ENCODE measurements at places on chromosomes 4 and X.

- DNase-seq, result no peak
These were observed 31.8 kb downstream of the PROM1 start for GRCh38 chr4:16051980-16052379.

DNA sequence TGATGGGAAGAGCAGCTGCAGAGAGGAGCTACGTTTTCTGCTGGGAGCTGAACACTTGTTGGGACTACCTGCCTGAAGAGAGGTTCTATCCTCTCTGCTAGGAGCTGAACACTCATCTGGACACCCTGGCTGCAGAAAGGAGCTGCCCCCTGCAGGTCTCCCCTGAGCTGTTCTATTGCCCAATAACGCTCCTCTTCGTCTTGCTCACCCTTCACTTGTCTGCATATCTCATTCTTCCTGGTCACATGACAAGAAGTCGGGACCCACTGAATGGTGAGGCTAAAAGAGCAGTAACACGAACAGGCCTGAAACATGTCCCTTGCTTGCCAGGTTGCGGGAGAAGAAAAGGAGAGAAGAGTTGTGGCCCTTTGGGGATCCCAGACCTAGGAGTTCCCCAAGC lies 27.8 kb downstream of the NAA11 start:
- no peak for DNase-seq

GRCh38 chrX:68685685-68686084 lies 38.2 kb downstream of the STARD8 start:
- no peak for DNase-seq

DNA sequence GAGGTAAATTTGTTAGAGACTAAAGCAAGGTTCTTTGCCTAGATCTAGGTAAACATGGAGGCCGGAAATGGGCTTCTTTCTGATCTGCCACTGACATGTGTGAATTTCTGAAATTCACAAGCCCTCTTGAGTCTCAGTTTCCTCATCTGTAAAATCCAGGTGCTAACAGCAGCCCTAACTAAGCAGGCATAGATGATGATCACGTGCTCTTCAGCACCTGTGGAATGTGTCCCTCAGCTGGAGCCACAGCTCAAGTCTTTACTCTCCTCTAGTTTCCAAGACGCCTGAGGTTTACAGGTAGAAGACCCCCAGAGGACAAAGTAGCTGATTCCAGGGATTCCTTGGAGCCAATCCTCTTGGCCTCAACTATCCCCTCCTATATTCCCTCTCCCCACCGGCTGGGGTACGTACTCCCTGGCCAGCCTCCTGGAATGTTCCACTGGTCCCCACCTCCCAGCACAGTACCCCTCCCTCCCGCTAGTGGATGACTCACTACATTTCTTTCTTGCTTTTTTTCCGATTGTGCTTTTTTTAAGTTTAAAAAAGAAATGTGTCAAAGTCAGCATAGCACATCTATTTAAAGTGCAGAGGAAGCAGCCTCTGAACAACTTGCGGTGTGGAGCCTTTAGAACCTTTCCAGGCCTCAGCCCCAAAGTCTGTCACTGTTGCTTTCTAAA lies 98.4 kb downstream of the PHKA2 start:
- DNase-seq, result no peak

DNA sequence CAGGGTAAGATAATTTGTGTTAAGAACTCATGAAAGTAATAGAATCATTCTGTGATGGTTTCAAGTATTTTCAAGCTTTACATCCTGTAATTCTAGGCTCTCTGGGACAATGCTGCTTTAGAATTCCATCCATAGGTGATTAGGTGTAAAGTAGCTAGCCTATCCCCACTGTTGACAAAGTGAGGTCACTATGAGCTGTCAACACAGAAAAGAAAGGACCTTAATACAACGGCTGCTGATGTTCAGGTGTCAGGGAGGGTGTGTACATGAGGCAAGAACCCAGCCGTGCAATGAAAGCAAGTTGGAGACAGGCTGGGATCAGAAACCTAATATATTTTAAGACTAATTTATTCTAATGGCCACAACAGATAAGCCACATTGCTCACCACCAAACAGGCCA lies 36.8 kb upstream of the SH3RF1 start:
- DNase-seq, result no peak

DNA sequence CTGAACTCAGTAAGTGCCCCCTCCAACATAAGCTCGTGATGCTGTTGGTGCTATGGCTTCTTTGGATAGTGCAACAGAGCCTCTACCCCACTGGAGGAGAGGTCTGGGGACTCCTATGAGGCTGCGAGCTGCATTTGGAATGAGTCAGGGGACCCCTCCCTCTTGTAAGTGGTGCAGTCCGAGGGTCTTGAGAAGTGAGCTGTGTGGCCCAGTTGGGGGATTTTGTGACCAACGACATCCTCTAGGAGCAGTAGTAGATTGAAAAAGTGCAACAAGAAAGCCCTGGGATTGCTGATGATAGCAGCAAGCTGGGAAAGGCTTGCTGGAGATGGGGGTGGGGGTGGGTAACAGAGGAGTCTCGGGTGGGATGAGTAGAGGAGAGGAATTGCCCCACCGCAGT lies 3.1 kb downstream of the FRMPD3 start:
- no peak for DNase-seq

Data from dorsolateral prefrontal cortex (tissue), 122 donors.